ENCODE measurements at places on chromosomes 6 and 20. TPM values are rescaled to one million over a fixed set of nuclear protein-coding genes. Genes with fewer than 3 reads are reported as not detected.

GRCh38 chr6:154710689-154711088 lies 22.5 kb upstream of the SCAF8 start:
- DNase-seq = no peak

GRCh38 chr20:11274141-11274594 lies 600.4 kb upstream of the JAG1 start:
- peak; percentile 69 for DNase-seq

DNA sequence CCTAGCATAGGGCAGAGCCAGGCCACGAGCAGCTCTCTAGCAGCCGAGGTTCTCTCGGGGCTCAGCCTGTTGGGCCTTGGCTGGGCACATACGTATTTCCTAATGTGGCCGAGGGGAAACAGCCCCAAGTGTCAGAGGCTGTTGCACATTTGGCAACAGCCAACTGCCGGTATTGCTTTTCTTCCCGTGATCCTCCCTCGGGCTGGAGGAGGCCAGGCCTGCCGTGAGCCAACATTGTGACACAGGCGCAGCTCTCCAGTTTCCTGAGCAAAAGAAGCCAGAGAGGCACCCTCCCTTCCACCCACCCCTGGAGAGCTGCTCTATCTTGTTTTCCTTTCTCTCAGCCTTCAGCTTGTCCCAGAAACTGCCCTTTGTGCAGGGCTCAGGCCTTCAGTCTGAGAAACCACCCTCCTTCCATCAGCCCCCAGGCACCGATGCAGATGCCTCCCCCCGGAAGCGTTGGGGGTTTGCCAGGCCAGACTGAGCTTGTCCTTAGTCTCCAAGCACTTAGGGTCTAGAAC lies 5.1 kb upstream of the BPI start:
- DNase-seq = peak; percentile 60

GRCh38 chr6:162468326-162468725 lies 259.2 kb downstream of the PRKN start:
- DNase-seq = no peak

The SPATS1 gene
- not detected for total RNA-seq

The TMEM63B gene
- total RNA-seq = 9.6 TPM

DNA sequence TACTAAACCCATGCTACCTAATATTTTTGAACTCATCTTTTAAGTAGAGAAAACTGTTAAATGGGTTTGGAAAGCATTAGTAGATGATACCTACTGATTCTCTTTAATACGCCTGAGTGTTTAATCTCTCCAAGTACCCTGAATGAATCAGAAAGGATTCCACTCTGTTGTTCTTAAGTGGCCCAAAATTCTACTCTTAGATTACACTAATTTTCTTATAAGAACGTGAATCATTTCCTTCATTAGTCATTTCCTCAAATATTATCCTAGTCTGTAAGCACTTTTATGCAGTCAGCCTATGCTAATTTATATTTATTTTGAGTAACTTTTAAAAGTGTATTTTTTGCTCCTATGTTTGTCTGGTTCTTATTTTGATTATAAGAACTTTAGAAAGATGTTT lies 380.0 kb downstream of the BTBD9 start:
- DNase-seq = no peak

The CLPSL1 gene
- not detected for total RNA-seq

The NFATC2 gene
- 7.9 TPM for total RNA-seq

The MUC22 gene
- not detected for total RNA-seq

DNA sequence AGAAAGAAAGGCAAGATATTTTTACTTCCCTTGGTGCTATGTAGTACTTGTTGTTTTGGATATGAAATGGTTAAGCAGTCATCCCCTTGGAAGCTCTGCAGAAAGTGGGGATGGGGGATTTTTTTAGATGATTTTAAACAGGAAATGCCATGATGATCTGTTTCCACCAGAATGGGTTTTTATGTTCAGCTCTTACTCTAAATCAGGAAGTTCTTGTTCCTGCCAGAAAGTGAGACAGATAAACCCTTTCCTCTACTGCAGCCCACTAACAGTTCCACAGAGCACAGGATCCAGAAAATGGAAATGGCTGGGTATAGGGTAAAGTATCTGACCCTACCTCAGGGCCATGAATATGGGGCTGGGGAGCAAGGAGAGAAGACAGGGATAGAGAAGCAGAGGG lies 32.1 kb upstream of the PPP1R3G start:
- no peak for DNase-seq

Measured in ascending aorta (tissue), 2 donors.